Stimulated activated CD8-positive, alpha-beta memory T cell treated with anti-CD3 and anti-CD28 coated beads, Interleukin-7, amount 100 ng/mL, for 1 hour (primary cell): ENCODE measurements at places on chromosomes 4 and X.

GRCh38 chrX:46918434-46918833 lies 6.2 kb downstream of the JADE3 start:
- DNase-seq, result no peak

DNA sequence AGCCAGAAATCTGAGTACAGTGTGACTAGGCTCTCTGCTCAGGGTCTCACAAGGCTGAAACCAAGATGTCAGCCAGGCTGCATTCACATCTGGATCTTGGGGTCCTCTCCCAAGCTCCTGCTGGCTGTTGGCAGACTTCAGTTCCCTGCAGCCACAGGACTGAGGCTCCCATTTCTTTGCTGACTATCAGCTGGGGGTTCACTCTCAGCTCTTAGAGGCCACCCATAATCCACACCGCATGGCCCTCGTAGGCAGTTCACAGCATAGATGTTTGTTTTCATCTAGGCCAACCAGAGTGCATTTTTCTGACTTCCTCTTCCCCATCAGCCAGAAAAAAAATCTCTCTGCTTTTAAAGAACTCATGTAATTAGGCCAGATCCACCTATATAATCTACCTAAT lies 8.2 kb upstream of the WDR44 start:
- DNase-seq, result no peak

DNA sequence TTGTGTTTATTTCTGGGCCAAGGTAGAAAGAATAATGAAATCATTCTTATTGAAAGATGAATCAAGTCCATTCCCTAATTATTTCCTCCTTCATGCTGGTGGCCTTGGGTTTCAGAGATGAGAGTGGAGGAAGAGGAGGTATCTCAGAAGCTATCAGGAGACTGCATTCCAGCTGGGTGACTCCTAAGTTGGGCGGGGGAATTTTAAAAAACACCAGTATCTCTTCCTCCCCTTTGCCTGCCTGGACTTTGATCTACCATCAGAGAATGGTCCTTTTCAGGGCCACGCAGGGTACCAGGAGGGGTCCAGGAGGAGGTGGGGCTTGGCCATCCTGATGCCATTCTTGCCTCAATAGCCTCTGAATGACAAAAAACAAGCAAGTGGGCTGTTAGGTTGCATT lies 104.4 kb downstream of the ASMT start:
- no peak for DNase-seq

DNA sequence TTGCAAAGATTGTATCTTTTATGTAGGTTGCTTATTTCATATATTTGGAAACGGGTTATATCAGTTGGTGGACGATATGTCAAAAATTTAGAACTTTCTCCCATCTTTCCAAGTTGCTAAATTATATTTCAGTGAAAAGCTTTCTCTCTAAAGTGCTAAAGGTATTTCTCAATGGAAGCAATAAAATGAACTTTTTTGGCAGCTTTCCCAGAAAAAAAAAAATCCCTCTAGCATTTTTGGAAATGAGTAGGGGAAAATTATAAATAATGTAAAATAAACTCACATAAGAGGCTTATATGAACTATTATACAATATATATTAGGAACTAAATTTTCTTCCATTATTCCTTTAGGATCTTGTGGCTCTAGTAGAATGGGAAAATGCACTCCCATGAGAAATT lies 152.2 kb downstream of the GRID2 start:
- DNase-seq, result no peak

DNA sequence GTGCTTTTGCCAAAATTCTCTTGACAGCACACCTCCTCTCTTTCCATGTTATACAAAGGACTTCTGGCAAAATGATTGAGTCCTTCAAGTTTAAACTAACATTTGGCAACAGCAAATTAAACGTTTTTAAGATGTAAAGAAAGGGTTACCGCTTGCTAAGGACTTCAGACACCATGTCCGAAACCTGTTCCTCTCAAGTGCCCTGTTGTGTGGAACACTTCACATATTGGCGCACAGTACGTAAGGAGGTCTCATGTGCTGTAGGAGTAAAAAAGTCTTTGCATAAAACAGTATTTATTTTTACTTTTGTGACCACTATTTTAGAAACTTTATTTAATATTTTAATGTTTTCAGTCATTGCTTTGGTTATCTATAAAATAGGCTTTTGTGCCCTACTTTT lies 33.7 kb upstream of the HPRT1 start:
- no peak for DNase-seq

DNA sequence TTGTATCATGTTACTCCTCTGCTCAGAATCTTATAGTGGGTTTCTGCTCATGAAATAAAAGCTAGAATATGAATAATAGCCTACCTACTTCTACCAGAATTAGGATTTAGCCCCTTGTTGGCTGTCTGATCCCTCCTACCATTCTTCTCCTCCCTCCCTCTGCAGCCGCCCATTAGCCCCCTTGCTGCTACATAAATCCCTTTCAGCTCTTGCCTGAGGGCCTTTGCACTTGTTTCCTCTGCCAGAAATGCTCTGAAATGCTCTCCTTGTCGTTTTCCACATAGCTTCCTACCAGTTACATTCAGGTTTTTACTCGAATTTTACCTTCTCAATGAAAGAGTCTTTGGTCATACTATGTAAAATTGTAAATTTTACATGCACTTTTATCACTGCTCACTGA lies 159.2 kb downstream of the ADGRL3 start:
- no peak for DNase-seq

GRCh38 chr4:80202741-80203553 lies 5.6 kb downstream of the PRDM8 start:
- no peak for DNase-seq

DNA sequence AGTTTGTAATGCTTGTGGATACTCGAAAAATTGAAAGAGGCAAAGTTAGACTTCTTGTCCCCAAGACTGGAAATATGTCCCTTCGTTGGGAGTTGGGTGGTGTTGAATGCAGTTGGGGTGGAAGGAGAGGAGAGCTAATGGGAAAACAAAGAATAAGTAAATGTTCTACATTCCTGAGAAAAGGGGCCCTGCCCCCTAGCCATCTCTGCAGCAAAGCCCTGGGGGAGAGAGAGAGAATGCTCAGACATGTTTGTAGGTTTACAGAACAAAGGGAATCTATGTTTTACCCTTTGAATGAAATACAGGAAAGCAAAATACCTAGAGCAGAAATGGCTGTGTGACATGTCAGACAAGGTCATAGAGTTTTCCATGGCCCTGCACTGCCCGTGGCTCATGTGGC lies 88.1 kb downstream of the RASL11B start:
- DNase-seq, result no peak

DNA sequence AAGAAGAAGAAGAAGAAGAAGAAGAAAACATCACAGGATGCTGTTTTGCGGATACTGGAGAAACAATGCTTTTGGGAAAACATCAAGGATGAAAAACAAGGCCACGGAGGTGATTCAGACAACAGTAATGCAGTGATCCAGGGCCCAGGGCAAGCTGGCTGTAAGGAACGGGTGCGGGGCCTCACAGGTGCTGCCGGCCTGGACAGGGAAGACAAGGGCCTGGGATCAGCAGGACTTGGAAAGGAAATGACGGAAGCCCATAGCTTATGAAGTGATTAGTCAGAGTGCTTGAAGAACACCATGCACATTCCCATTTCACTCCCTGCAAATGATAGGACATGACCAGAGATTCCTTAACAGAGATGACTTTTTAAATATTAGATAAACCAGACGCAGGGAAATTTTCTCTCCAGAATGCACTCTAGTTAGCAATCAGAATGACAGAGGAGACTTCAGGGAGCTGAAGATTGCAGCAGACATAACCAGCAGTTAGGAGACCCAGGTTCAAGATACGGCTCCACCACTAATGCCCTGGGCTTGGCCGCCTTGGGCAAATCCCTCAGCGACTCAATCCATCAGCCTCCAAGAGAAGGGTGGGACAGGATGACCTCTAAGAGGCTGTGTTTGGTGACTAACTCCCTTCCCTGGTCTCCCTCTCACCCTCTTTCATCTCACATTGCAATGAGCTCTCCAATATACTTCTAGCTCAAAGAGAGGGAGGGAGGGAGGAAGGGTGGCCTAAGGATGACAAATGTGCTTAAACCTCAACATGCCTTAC lies 54.1 kb downstream of the APBB2 start:
- DNase-seq, result no peak

- DNase-seq, result no peak
Observed at GRCh38 chr4:48173056-48173991, 39.3 kb upstream of the TXK start.

GRCh38 chrX:79231662-79232061 lies 87.2 kb downstream of the GPR174 start:
- no peak for DNase-seq

GRCh38 chrX:102767287-102767686 lies 46.7 kb downstream of the GPRASP3 start:
- DNase-seq, result no peak

GRCh38 chr4:6620891-6621555 lies 19.5 kb upstream of the MRFAP1 start:
- DNase-seq, result no peak

DNA sequence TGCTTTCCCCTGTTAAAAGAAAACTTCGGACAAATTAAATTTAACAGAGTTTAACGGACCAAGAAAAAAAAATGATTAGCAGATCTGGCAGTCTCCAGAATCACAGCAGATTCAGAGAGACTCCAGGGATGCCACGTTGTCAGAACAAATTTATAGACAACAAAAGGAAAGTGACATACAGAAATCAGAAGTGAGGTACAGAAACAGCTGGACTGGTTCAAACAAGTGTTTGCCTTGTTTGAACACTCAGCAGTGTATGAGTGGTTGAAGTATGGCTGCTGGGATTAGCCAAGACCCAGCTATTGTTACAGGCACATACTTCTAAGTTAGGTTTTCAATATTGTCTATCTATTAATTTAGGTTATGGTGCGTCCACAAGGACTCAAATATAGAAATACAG lies 19.1 kb downstream of the PIR start:
- DNase-seq, result no peak

- DNase-seq, result no peak
Observed at GRCh38 chr4:79197275-79198009, 128.4 kb downstream of the NAA11 start.

DNA sequence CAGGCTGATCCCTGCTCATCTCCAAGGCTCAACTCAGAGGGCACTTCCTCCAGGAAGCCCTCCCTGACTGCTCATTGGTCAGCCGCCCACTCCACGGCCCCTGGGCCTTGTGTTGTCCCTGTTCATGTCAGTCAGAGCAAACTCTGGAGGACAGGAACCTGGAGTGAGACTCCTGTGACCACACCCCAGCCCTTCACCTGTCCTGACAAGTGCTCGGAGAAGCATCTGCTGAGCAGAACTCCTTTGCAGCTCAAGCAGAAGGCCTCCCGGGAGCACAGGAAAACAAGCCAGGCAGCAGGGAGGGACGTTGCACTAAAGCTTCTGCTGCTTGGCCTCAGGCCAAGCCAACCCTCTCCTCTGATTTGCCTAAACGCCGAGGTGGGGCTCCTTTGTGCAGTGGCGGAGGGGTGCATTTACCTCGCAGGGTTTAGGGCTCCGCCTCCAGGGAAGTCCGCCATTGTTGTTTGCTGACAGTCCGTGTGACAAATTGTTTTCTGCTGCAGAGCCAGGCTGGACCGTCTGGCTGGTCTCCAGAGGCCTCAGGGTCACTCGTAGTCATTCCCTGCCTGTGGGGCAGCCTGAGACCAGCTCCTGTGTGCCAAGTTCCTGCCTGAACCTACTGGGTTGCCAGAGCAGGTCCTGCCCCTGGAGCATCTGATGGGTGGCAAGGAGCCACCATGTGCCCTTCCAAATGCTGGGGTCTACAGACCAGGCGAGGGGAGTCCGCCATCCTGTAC lies 61.8 kb downstream of the C4orf50 start:
- no peak for DNase-seq

- no peak for DNase-seq
Observed at GRCh38 chrX:24063488-24063887, 8.7 kb downstream of the EIF2S3 start.

DNA sequence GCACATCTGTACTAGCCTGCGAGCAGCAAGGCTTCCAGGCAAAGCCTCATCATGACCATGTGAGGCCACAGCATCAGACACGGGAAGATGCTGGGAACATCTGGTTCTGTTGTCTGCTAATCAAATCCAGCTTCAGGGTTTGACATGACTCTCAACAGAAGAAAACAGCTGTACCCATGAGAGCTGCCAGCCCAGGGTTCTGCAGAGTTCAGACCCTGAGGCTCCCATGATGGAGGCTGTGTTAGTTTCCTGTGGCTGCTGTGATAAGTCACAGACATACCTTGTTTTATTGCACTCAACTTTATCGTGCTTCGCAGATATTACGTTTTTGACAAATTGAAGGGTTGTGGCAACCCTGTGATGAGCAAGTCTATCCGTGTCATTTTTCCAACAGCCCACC lies 37.5 kb downstream of the JAKMIP1 start:
- DNase-seq, result no peak

- DNase-seq, result no peak
Observed at GRCh38 chrX:48789366-48790220, 3.2 kb downstream of the GATA1 start.

- no peak for DNase-seq
Observed at GRCh38 chr4:125741825-125742452, 427.2 kb downstream of the FAT4 start.

GRCh38 chrX:10047631-10048030 lies 80.5 kb downstream of the CLDN34 start:
- no peak for DNase-seq
